ENCODE measurements at places on chromosomes 4 and X.

- no peak for DNase-seq
These were observed 766.6 kb downstream of the FAT4 start for GRCh38 chr4:126081336-126081735.

DNA sequence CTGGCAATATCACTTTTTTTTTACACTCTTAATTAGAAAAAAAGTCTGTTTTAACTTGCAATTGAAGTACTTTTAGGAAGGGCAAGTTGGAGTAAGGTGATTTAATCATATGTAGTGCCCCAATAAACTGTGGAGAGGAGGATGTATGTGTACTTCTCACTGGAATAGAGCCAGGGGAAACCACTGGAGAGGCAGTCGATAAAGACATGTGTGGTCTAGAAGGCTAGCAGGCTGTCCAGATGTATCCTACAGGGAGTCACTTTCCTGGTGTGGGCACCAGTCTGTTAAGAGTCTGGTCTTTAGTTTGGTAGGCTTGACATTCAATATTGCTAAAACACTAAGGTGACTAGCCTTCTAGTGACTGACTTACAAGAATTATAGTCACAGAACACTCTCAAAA lies 9.6 kb upstream of the SGMS2 start:
- DNase-seq, result no peak

GRCh38 chrX:110050901-110051300 lies 48.0 kb downstream of the TMEM164 start:
- no peak for DNase-seq

DNA sequence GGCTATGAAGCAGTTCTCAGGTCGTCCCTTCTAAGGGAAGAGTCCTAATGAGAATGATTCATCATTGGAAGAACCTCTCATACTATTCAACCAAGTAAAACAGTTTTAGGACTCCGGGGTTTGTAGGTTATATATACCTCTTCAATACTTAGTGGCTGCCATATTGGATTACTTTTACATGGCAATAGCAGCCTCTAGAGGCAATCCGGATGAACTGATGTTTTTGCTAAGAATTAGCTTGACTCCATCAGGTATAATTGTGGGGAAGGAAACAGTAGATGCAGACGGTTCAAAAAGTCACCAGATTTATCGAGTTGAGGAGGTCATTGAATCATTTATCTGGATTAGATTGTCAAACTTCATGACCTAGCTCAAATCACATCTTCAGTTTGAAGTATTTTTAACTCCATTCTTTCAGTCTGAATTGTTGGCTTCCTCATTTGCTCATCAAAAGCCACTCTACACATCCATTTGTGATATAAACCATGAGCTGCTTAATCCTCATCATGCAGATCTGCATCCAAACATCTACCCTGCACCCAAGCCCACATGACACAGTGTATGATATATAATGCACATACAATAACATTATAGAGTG lies 28.4 kb downstream of the GUCY1B1 start:
- DNase-seq, result peak; percentile 47

DNA sequence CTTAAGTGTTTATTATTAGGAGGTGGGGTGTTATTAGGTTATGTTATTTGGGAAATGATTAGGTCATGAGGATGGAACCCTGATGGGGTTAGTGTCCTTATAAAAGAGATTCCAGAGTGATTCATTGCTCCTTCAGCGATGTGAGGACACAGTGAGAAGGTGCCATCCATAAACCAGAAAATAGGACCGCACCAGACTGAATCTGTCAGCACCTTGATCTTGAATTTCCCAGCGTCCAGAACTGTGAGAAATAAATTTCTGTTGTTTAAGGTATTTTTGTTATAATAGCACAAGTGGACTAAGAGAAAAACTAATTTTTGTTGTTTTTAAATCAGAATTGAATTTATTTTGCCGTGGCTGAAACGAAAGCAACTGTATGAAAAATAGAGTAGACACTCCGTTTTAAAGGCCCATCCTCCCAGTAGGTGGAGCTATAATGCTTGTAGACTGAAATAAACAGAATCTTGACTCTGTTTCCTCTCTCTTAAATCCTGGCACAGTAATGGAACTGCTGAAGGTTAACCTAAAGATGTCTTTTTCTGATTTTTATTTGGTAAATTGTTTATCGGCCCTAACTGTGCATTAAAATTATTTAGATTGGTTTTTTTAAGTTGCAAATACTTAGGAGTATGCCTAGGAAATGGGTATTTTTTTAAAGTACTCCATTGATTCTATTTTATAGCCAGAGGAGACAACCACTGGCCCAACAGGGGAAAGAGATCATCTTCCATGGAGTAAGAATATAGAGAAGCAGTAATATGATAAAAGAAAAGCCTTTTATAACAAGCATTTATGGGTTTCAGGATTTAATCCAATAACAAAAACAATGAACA lies 133.2 kb upstream of the ADAMTS3 start:
- peak; percentile 1 for DNase-seq

GRCh38 chrX:109732017-109732801 lies 848 bp downstream of the ACSL4 start:
- DNase-seq, result peak; percentile 82

GRCh38 chr4:2646396-2647149 lies 109.6 kb downstream of the TNIP2 start:
- no peak for DNase-seq

DNA sequence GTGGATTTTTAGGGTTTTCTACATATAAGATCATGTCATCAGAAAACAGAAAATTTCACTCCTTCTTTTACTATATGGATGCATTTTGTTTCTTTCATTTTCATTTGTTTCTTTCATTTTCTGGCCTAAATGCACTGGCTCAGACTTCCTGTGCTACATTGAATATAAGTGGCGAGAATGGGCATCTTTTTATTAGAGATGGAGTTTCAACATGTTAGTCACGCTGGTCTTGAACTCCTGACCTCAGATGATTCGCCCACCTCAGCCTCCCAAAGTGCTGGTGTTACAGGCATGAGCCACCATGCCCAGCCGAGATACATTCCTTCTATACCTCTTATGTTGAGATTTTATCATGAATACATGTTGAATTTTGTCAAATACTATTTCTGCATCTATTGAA lies 61.8 kb downstream of the BRWD3 start:
- peak; percentile 49 for DNase-seq

GRCh38 chrX:22424919-22425318 lies 152.2 kb downstream of the CBLL2 start:
- DNase-seq, result no peak

GRCh38 chrX:37759351-37759750 lies 20.5 kb upstream of the CYBB start:
- no peak for DNase-seq

DNA sequence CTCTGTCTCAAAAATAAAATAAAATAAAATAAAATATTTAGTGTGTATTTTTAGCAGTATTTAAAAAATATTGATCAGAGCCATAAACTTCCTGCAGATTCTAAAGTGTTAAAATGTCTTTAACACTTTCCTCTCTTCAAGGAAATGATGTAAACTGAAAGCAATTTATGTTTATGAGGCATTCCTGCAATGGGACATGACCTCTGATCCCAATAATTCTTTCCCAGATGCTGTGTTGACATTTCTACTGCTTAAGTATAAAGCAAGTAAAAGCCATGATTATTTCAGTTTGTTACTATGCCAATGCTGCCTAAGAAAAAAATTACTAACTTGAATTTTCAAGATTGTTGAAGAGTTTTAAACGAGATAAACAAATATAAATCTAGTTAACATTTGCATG lies 29.0 kb downstream of the COQ2 start:
- DNase-seq, result peak; percentile 75

DNA sequence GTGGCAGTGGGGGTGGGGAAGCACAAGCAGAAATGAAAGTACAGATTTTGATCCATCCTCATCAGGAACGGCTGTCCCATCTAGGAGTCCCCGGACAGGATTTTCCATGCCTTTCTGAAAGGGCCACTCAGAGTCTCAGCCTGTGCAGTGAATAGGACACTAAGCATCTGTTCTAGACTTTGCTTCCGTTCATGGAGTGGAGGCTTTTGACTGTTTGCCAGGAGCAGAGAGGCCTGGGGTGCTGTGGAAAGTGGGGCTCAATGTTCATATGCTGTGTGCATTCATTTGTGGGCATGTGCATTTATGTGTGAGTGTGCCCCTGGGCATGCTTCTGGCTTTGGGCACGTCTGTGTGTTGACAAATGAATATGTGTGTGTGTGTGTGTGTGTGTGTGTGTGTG lies 25.6 kb upstream of the MAMLD1 start:
- no peak for DNase-seq

- DNase-seq, result no peak
These were observed 24.2 kb downstream of the TRO start for GRCh38 chrX:54944816-54945215.

DNA sequence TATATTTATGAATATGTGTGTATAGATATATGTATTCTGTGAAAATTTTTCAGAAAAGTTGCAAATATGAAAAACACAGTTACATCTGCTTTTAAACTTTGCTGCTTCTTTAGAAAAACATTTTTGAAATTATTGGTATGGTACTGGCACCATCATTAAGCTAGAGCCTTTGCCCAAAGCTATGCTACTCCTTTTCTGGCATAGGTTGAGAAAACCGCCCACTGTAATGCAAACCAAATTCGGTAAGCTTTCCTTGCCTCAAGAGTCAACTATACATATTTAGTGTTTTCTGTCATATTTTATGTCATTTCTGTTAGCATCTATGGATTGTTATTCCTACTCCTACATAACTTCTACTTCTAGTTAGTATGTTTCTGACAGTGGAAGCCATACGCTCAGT lies 50.7 kb downstream of the ANTXR2 start:
- no peak for DNase-seq

GRCh38 chr4:3407930-3408792 lies 33.6 kb upstream of the HGFAC start:
- no peak for DNase-seq

GRCh38 chr4:97911236-97911906 lies 231.9 kb downstream of the STPG2 start:
- DNase-seq, result no peak

- no peak for DNase-seq
These were observed 32.0 kb upstream of the BOD1L1 start for GRCh38 chr4:13659341-13660070.

Measured in HCEC 1CT (cell line).